Fibroblast of lung (primary cell): ENCODE measurements at places on chromosomes 4 and X. TPM values are rescaled to one million over a fixed set of nuclear protein-coding genes. Genes with fewer than 3 reads are reported as not detected.

The PGAM4 gene
- 0.39 and 0.47 TPM in 2 replicates for polyA plus RNA-seq

The TMEM47 gene
- 83.7 and 240 TPM in 2 replicates for polyA plus RNA-seq

- DNase-seq: peak; percentile 69
These were observed 107.5 kb upstream of the RPL34 start for GRCh38 chr4:108512615-108513505.

- DNase-seq: peak; percentile 47
These were observed 124.2 kb upstream of the MBNL3 start for GRCh38 chrX:132612821-132613564.

DNA sequence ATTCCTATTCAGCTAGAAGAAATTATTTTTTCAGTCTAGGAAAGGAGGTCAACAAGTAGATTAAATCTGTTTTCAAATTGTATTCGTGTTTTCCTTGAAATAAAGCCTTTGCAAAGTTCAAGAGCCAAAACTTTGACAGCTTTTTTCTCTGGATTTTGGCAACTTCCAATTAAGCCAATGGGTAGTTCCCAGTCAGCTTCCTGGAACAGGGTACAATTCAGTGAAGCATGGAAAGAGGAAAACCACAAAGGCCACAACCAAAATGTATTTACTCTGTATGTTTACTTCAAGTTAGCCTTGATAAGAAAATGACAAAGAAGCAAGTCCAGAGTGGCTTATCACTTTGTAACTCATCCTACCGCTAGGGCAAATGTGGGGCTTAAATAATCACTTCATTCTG, 188.6 kb downstream of the COMMD8 start:
- no peak for DNase-seq

DNA sequence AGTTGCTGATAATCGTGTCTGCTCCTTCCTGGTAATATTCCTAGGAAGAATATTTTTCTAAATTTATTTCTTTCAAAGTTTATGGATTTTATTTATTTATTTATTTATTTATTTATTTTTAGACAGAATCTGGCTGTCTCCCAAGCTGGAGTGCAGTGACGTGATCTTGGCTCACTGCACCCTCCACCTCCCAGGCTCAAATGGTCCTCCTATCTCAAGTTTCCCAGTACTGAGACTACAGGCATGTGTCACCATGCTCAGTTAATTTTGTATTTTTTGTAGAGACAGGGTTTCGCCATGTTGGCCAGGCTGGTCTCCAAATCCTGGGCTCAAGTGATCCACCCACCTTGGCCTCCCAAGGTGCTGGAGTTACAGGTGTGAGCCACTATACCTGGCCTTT, 48.9 kb downstream of the PDLIM5 start:
- DNase-seq: no peak

DNA sequence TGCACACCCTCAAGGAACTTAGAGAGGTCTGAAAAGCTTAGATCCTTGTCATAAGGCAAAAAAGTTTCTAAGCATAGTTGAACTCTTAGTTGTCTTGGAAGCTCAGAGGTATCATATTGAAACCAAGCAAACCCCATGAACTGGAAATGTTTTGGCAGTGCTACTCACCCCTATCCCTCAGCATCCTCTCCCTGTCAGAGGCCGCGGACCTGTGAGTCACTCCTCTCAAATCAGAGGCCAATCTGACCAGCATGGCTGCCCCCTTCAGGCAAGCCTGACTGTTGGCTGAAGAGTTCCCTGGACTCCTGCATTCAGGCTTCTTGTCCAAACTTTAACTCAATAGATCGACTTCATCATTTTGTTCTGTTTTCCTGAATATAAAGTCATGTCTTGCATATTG, 69.4 kb downstream of the KCNIP4 start:
- peak; percentile 55 for DNase-seq

- no peak for DNase-seq
These were observed 129.2 kb upstream of the MSX1 start for GRCh38 chr4:4730249-4730648.

DNA sequence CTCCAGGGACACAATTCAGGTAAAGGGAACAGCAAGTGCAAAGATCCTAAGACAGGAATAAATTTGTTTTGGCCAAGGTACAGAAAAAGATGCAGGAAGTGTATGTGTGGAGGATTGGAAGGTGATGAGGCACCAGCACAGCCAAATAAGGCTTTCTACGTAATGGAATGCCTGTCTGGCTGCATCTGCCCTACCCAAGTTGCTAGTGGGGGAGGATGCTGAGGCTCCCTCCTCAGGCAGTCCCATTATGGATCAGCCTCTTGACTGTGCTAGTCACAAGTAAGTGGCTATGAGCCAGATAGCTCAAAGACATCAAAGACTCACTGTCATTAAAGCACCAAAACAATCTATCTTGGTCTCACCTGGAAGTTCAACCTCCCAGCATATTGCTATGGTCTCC, 300.9 kb upstream of the FAT4 start:
- DNase-seq: no peak

DNA sequence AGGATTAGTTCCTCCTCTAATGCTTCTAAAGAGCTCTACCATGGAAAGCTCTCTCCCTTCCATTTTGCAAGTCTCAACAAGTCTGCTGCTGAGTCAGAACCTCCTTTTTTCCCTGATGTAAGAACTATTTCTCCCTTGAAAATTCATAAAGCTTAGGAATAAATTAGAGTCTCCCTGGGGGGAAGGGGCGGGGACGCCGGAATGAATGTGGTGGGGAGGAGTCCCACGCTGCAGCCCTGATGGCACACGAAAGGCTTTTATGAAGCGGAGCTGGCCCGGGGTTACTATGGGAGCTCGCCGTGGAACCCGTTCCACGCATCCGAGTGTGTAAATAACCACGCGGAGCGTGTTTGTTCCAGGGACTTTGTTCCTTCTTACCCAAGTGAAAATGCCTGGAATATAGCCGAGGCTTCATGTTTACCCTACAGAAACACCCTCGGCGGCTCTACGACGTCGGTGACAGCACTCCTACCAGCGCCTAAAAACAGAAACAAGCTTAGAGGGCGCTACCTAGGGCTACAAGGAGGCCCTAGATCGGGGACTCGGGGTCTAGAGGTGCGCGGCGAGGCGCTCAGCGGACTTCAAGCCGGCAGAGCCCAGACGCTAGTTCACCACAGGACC, 923 bp upstream of the CPEB2 start:
- peak; percentile 92 for DNase-seq
